ENCODE measurements at places on chromosomes 13 and 19. TPM values are rescaled to one million over a fixed set of nuclear protein-coding genes. Genes with fewer than 3 reads are reported as not detected.

ZNF582 gene
- polyA plus RNA-seq = 1.9 TPM

GAPDHS gene
- polyA plus RNA-seq = not detected

ODAD3 gene
- 0.32 TPM for polyA plus RNA-seq

ZNF69 gene
- polyA plus RNA-seq = 0.36 TPM

ZNF71 gene
- polyA plus RNA-seq = 5.7 TPM

KLK4 gene
- not detected for polyA plus RNA-seq

CADM4 gene
- 4.5 TPM for polyA plus RNA-seq

APOE gene
- 19.9 TPM for polyA plus RNA-seq

SLITRK6 gene
- 10.8 TPM for polyA plus RNA-seq

NLRP11 gene
- polyA plus RNA-seq = not detected

KCNJ14 gene
- polyA plus RNA-seq = 0.45 TPM

PRR22 gene
- polyA plus RNA-seq = 1.00 TPM

NKG7 gene
- polyA plus RNA-seq = not detected

GRK1 gene
- not detected for polyA plus RNA-seq

ERICH6B gene
- polyA plus RNA-seq = not detected

SGCG gene
- polyA plus RNA-seq = not detected

TSSK6 gene
- 0.88 TPM for polyA plus RNA-seq

LAIR1 gene
- not detected for polyA plus RNA-seq

ZNF473 gene
- polyA plus RNA-seq = 5.6 TPM

PSG1 gene
- 0.10 TPM for polyA plus RNA-seq

FAM216B gene
- polyA plus RNA-seq = not detected

FGF9 gene
- not detected for polyA plus RNA-seq

CGB2 gene
- not detected for polyA plus RNA-seq

SIGLEC12 gene
- polyA plus RNA-seq = not detected

SHISA7 gene
- not detected for polyA plus RNA-seq

GIPR gene
- 0.60 TPM for polyA plus RNA-seq

GPR4 gene
- 0.02 TPM for polyA plus RNA-seq

C1QTNF9B gene
- not detected for polyA plus RNA-seq

CGB7 gene
- 4.2 TPM for polyA plus RNA-seq

ZNF160 gene
- 10.1 TPM for polyA plus RNA-seq

PRR36 gene
- 0.01 TPM for polyA plus RNA-seq

IZUMO2 gene
- polyA plus RNA-seq = not detected

YJU2 gene
- 18.9 TPM for polyA plus RNA-seq

CD70 gene
- 28.9 TPM for polyA plus RNA-seq

CCNE1 gene
- polyA plus RNA-seq = 13.9 TPM

RXFP2 gene
- not detected for polyA plus RNA-seq

ZNF493 gene
- polyA plus RNA-seq = 2.0 TPM

EDDM13 gene
- polyA plus RNA-seq = 3.8 TPM

PSPN gene
- 0.31 TPM for polyA plus RNA-seq

ELAVL3 gene
- polyA plus RNA-seq = not detected

PEAK3 gene
- not detected for polyA plus RNA-seq

ICAM5 gene
- 1.7 TPM for polyA plus RNA-seq

SIAH3 gene
- polyA plus RNA-seq = not detected

PRTN3 gene
- not detected for polyA plus RNA-seq

MAMSTR gene
- 0.32 TPM for polyA plus RNA-seq

BRSK1 gene
- 0.27 TPM for polyA plus RNA-seq

LYPD3 gene
- polyA plus RNA-seq = 29.8 TPM

DLL3 gene
- polyA plus RNA-seq = 1.9 TPM

ANGPTL8 gene
- not detected for polyA plus RNA-seq

AXL gene
- polyA plus RNA-seq = 57.3 TPM

ZNF415 gene
- polyA plus RNA-seq = 1.3 TPM

UGGT2 gene
- 9.1 TPM for polyA plus RNA-seq

ERCC5 gene
- polyA plus RNA-seq = 20.8 TPM

EFNA2 gene
- not detected for polyA plus RNA-seq

PSG7 gene
- polyA plus RNA-seq = 0.05 TPM

EFNB2 gene
- 32.5 TPM for polyA plus RNA-seq

ACER1 gene
- not detected for polyA plus RNA-seq

Data from mammary epithelial cell (primary cell).